ENCODE measurements at places on chromosomes 7 and 10. TPM values are rescaled to one million over a fixed set of nuclear protein-coding genes. Genes with fewer than 3 reads are reported as not detected.

GRCh38 chr10:6528198-6528950 is 51.7 kb downstream of the PRKCQ start:
- no peak for DNase-seq

DNA sequence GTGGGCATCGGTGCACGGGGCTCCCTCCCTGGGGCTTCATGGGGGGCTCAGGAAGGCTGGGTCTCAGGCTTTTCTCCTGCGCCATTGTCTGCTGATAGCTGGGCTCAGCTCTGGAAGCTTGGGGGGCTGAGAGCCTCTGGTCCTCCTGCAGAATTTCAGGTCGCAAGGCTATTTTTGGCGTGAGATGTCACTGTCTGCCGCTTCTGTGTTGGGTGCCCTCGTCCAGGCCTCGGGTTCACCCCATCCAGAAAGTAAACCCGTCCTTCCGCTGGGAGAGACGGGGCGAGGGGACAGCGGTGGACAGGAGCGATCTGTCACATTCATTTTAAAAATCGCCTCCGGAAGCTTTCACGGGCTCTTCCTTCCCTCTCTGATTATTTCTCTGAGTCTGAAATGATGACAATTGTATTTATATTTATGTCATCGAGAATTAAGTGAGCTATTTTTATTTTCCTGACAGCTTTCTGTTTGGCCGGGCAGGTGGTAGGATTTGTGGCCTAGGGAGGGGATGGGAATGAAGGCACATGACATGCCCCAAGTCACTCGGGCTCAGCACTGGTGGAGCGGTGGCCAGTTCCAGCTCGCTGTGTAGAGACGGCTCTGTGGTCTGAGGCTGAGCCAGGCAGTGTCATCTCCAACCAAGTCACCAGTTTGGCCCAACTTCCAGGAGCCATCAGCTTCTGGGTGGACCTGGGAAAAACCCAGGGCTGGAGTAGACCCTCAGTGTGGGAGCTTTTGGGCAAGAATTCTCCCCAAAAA is 40.7 kb upstream of the AP5Z1 start:
- DNase-seq: peak; percentile 59

DNA sequence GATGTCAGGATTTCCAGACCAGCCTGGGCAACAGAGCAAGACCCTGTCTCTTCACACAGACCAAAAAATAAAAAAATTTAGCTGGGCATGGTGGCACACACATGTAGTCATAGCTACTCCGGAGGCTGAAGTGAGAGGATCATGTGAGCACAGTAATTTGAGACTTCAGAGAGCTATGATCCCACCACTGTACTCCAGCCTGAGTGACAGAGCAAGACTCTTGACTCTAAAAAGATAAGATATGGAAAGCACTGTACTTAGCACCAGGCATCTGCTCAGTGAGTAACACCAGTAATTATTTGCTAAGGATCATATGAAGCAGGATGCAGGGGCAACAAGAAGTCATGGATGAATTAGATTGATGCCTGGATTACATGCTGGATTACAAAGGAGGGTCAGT is 128.8 kb downstream of the CALN1 start:
- DNase-seq: no peak

GRCh38 chr7:107957436-107957835 is 45.5 kb downstream of the LAMB1 start:
- no peak for DNase-seq

DNA sequence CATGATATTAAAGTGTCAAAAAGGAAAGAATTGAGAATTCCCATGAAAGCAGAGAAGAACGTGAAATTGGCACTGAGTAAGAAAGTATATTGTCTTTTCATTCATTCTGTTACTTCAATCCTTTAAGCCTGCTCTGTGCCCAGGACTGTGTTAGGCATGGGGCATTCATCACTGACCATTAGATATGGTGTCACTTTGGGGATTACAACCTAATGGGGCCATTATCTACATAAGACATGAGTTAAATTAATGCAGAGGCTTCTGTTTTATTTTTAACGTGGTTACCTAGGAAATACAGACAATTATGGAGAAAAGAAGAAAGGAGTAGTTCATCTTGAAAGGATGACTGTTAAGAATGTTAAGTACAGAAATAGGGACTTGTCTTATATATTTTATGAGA is 163.5 kb upstream of the LRGUK start:
- DNase-seq: no peak

DNA sequence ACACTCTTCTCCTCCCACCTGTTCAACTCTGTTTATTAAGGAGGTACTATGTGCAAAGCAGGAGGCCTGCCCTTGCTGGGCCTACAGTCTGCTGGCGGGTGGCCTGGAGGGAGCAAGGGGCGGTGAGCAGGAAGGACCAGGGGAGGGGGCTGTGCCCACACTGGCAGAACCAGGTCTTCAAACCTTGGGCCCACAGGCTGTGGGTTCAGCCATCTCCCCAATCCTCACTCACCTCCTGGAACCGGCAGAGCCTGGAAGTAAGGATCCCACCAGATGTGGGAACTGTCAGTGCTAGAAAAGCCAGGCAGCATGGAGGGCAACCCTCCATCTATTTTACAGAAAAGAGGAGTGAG is 50.8 kb downstream of the CAMK2B start:
- DNase-seq: peak; percentile 15

DNA sequence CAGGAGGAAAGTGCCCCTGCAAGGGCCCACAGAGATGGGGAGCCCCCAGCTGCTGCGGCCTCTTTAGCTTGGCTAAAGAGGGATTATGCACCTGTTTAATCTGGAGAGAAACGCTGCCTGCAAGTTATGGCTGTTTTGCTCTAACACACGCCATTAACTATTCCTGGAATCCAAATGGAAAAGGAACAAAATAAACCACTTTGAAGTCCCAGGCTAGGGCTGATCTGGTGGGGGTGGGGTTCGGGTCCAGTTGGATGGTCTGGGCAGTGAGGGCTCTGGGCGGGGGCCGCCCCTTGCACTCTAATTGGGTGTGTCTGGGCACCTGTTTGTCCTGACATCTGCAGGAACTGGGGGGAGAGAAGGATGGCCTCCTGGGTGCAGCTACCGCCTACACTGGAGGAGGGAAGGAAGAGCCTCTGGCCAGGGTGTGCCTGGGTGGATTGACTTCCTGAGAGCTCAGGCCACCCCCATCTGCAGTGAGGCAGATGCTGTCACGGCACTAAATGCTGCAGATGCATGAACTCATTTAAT is 300.6 kb downstream of the ZEB1 start:
- DNase-seq: peak; percentile 52

GRCh38 chr10:1159131-1160061 is 103.2 kb downstream of the WDR37 start:
- no peak for DNase-seq

- DNase-seq: no peak
These were observed 656.9 kb downstream of the CNTNAP2 start for GRCh38 chr7:146773506-146773905.

DNA sequence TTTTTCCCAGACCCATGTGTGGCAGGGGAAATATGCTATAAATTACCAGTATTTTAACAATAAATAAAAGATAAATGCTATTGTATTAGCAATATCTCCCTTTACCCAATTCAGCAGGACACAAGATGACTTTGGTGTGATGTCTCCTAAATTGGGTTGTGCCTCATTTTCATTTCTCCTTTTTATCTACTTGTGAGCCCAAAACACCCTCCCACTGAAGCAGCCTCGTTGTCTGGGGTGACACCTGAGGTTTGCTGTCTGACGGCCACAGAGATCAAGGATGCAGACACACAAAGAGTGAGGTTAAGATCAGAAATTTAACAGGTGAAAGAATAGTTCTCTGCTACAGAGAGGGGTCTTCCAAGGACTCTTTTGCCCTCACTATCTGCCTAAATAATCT is 27.1 kb upstream of the CC2D2B start:
- DNase-seq: no peak

GRCh38 chr10:108736111-108736510 is 1187.2 kb downstream of the XPNPEP1 start:
- DNase-seq: no peak

DNA sequence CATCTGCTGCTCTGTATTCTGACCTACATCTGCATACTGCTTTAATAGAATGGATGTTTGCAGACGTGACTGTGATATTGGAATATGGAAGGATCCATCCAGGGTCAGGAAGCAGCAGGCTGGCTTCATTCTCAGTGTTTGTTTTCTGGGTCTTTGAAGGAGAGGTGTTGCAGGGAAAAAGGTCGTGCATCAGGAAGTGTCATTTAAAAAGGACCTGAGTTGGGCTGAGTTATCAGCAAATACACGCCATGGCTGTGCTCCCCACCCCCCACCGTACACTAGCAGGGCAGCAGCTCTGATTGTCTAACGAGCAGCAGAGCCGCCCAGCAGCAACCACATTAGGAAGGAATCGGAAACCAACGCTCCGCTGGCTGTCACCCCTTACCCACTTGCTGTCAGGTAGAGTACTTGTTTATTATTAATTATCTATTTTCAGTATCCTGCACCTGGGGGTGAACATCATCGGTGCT is 63.1 kb upstream of the STEAP1B start:
- peak; percentile 37 for DNase-seq

GRCh38 chr10:63052083-63052482 is 81.0 kb upstream of the NRBF2 start:
- no peak for DNase-seq

- DNase-seq: peak; percentile 72
These were observed 32.0 kb downstream of the FIGNL1 start for GRCh38 chr7:50418086-50418515.

DNA sequence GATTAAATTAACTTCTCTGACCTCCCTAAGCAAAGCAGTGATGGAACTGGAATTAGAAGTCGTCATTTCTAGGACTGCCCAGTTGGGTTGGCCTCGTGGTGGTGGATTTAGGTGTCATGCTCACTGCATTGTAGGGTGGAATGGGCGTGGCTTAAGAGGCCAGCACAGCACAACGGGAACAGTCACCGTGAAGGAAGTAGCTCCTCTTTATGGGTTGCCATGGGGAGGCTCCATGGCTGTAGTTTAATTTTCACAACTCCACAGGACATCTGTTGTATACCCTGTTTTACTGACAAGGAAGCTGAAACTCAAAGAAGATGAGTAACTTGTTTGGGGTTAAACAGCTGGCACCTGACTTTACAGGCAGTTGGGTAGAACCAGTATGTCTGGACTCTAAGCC is 208.3 kb downstream of the CELF2 start:
- peak; percentile 46 for DNase-seq

- DNase-seq: no peak
These were observed 112.1 kb downstream of the ACTR3B start for GRCh38 chr7:152871678-152872060.

DNA sequence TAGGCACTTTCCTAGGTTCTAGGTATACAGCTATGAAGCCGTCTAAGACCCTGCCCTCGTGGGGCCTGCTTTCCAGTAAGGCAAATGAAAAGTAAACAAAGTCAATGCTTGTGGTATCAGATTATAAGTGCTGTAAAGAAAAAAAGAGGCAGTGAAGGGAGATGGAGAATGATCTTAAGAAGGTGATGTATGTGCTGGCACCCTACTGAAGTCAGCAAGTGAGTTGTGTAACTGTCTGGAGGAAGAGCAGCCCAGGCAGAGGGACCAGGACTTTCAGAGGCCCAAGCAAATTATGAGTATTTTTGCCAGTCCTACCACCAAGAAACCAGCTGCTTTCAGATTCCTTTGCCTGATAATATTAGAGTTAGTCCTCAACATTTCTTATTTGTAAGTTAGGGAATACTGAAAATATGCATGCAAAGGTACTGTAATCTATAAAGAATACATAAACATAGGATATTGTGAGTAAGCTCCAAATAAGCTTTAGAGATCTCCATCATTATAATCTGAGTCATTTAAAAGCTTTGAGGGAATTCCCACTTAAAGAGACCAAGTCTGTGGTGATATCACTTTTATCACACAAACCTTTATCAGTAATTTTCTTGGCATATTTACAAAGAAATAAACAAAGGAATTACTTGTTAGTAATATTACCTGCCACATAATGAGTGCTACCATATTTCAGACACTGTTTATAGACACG is 329.2 kb upstream of the LRGUK start:
- DNase-seq: no peak

- DNase-seq: no peak
These were observed 1.6 kb downstream of the POLR1F start for GRCh38 chr7:19707240-19707639.

GRCh38 chr10:19919671-19920070 is 103.4 kb downstream of the PLXDC2 start:
- DNase-seq: no peak

DNA sequence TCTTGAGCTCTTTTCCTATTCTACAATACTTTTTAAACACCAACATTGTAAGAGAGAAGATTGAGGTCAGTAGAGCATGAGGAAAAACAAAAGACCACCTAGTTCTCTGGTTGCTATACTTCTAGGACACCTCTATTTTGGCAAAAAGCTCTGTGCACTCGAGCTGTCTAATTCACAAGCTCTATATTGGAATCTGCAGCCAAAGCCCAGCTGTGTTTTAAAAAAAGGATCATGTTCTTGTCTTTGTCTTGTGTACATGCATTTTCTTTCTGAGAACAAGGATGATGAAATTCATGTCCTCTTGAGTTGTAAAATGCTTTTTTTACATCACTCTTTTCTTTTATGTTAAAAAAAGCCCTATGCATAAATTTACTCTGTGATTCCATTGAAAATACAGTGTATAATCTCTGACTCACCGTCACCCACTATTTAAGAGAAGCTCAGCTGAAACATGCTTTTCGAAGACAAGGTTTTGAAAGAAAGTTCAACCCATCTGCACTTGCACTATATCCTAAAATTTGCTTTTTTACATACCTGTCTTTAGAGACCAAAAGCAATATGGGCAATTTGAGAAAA is 215.5 kb upstream of the VSTM2A start:
- DNase-seq: no peak

Gene ACSM6
- total RNA-seq: not detected

Gene ADRB1
- total RNA-seq: 77.8 TPM

Gene LSM5
- 41.8 TPM for total RNA-seq

Gene MYL10
- total RNA-seq: not detected

Gene DNMBP
- 5.5 TPM for total RNA-seq

Gene SLK
- 31.0 TPM for total RNA-seq

Gene GSTO2
- total RNA-seq: 1.1 TPM

Gene PDLIM1
- 231 TPM for total RNA-seq
